ENCODE measurements at places on chromosomes 4 and X. TPM values are rescaled to one million over a fixed set of nuclear protein-coding genes. Genes with fewer than 3 reads are reported as not detected.

The CXCR3 gene
- total RNA-seq = not detected

The FOXR2 gene
- not detected for total RNA-seq

The BGN gene
- total RNA-seq = 186 TPM

The CPZ gene
- 6.9 TPM for total RNA-seq

The CPE gene
- 2.7 TPM for total RNA-seq

Data from cardiac atrium fibroblast (primary cell).